Neuronal stem cell (in vitro differentiated cells): ENCODE measurements at places on chromosomes 1 and 21.

DNA sequence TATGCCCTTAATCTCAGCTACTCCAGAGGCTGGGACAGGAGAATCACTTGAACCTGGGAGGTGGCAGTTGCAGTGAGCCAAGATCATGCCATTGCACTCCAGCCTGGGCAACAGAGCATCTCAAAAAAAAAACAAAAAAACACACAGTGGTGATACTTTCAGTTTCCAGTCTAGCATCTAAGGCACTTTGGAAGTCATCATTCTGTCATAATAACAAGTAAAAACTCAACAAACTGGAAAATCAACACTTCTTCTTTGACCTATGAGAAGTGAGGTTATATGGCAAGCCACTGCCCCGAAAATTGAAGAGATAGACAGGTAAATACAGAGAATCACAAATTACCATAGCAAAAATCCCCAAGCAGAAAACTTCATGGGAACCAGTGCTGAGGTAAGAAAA is 51.9 kb downstream of the IL12RB2 start:
- DNase-seq = no peak
- H3K4me3 ChIP-seq = no peak overlapping the region
- no peak overlapping the region for H3K27ac ChIP-seq
- no peaks in the 10 kb centered on the region for H3K4me1 ChIP-seq

GRCh38 chr1:152448095-152448494 is 34.0 kb upstream of the CRNN start:
- DNase-seq = no peak
- no peaks in the 10 kb centered on the region for H3K36me3 ChIP-seq
- no peak overlapping the region for H3K4me3 ChIP-seq
- no peaks in the 10 kb centered on the region for H3K27me3 ChIP-seq
- H3K27ac ChIP-seq = no peak overlapping the region
- H3K4me1 ChIP-seq = no peaks in the 10 kb centered on the region

GRCh38 chr1:67571901-67572593 is 113.0 kb upstream of the GADD45A start:
- peaks cover 3% of the 10 kb centered on the region for H3K4me1 ChIP-seq
- no peaks in the 10 kb centered on the region for H3K36me3 ChIP-seq
- no peak overlapping the region for H3K27ac ChIP-seq
- H3K27me3 ChIP-seq = no peaks in the 10 kb centered on the region

GRCh38 chr1:150012611-150013010 is 2.1 kb upstream of the OTUD7B start:
- no peak overlapping the region for H3K4me3 ChIP-seq
- no peak for DNase-seq
- no peak overlapping the region for H3K27ac ChIP-seq
- H3K27me3 ChIP-seq = no peaks in the 10 kb centered on the region
- no peaks in the 10 kb centered on the region for H3K36me3 ChIP-seq

DNA sequence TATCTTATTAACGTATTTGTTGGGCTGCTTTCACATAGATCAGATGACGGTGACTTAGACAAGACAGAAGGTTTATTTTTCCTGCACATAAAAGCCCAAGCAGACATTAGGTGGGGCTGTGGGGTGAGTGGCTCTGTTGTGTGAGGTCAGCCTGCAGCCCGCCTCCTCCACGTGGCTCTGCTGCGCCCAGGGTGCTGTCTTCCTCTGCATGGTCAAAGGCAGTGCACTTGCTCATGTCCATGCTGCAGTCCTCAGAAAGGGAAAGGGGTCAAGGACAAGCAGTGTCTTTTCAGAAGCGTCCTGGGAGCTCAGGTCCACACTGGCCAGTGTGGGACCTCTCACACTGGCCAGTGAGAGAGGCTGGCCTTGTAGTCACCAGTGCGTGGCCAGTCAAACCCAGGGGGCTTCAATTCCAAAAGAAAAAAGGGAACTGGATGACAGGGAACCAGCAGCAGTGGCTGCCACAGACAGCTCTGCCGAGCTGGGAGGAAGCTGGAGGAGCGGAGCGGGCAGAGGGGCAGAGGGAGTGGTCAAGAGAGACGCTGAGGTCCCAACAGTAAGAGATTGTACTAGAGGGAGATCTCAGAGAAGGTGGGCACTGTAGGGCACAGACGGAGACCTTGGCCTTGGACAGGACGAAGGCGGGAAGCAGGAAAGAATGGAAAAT is 35.9 kb upstream of the SLC45A1 start:
- H3K36me3 ChIP-seq = no peaks in the 10 kb centered on the region
- H3K4me3 ChIP-seq = no peak overlapping the region
- H3K4me1 ChIP-seq = peaks cover 4% of the 10 kb centered on the region
- no peak for DNase-seq
- no peaks in the 10 kb centered on the region for H3K27me3 ChIP-seq
